ENCODE measurements at places on chromosomes 11 and 22. TPM values are rescaled to one million over a fixed set of nuclear protein-coding genes. Genes with fewer than 3 reads are reported as not detected.

GRCh38 chr22:19991645-19992451, 24.8 kb downstream of the ARVCF start:
- H3K36me3 ChIP-seq, result no peaks in the 10 kb centered on the region
- peaks cover 53% of the 10 kb centered on the region for H3K4me1 ChIP-seq
- DNase-seq, result no peak
- H3K27me3 ChIP-seq, result no peaks in the 10 kb centered on the region
- H3K4me3 ChIP-seq, result no peak overlapping the region
- H3K27ac ChIP-seq, result peak overlapping the region; percentile 24

- H3K4me1 ChIP-seq, result no peaks in the 10 kb centered on the region
- no peak overlapping the region for H3K27ac ChIP-seq
- H3K4me3 ChIP-seq, result no peak overlapping the region
- H3K36me3 ChIP-seq, result no peaks in the 10 kb centered on the region
Observed at GRCh38 chr11:61142424-61142823, 18.8 kb downstream of the VPS37C start.

GRCh38 chr11:11958403-11959231, 49.8 kb downstream of the DKK3 start:
- H3K27me3 ChIP-seq, result no peaks in the 10 kb centered on the region
- no peak overlapping the region for H3K27ac ChIP-seq
- no peak for DNase-seq

GRCh38 chr11:111530091-111530490, 10.4 kb upstream of the LAYN start:
- no peaks in the 10 kb centered on the region for H3K4me1 ChIP-seq
- no peak overlapping the region for H3K27ac ChIP-seq
- no peak for DNase-seq
- H3K36me3 ChIP-seq, result no peaks in the 10 kb centered on the region
- no peaks in the 10 kb centered on the region for H3K27me3 ChIP-seq

- no peak overlapping the region for H3K4me3 ChIP-seq
- H3K27ac ChIP-seq, result no peak overlapping the region
- no peaks in the 10 kb centered on the region for H3K27me3 ChIP-seq
- H3K36me3 ChIP-seq, result no peaks in the 10 kb centered on the region
- no peak for DNase-seq
Observed at GRCh38 chr22:39356464-39356863, 6.7 kb downstream of the SYNGR1 start.

Gene IZUMO1R
- not detected for total RNA-seq

DNA sequence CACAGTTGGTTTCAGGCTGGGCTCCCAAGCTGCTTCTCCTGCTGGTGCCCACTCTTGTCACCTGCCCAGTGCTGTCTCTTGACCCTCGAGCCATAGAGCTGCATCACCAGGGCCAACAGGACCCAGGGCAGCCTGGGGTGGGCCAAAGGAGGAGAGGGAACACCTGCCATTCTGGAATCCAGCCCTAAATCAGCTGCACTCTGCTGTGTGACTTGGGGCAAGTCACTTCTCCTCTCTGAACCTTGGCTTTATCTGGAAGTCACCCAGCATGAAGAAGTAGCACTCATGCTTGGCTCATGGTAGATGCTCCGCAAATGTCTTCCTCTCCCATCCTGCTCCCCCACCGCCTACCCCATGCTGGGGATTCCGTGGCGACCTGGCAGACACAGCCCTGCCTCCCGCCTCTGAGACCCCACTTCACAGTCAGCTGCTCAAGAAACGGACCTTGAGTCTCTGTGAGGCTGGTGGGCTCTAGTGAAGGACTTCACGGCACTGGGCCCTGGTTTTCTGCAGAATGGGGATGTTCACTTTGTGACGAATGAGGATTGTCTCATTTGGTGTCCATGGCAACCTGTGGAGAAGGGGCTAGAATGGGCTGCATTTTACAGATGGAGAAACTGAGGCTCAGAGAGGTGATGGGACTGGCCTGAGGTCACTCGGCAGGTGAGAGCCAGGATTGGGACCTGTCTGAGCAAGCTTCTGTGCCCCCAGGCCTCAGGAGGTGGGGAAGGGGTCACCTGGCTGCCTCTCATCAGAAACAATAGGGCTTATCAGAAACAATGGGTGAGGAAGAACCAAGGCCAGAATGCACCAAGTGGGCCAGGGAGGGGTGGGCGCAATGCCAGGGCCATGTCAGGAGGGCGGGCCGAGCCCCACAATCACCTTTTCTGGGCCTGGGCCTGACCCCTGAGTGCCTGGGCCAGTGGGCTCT, 12.4 kb downstream of the EMID1 start:
- no peak for DNase-seq
- H3K27ac ChIP-seq, result no peak overlapping the region
- no peaks in the 10 kb centered on the region for H3K36me3 ChIP-seq
- no peaks in the 10 kb centered on the region for H3K4me1 ChIP-seq

- H3K36me3 ChIP-seq, result no peaks in the 10 kb centered on the region
- no peaks in the 10 kb centered on the region for H3K27me3 ChIP-seq
- peak; percentile 72 for DNase-seq
- H3K27ac ChIP-seq, result peak overlapping the region; percentile 89
- peak overlapping the region; percentile 77 for H3K4me3 ChIP-seq
- H3K4me1 ChIP-seq, result peaks cover 67% of the 10 kb centered on the region
Observed at GRCh38 chr11:67371189-67371910, 2.0 kb downstream of the CLCF1 start.

- no peak for DNase-seq
- no peak overlapping the region for H3K27ac ChIP-seq
- no peaks in the 10 kb centered on the region for H3K4me1 ChIP-seq
- H3K4me3 ChIP-seq, result no peak overlapping the region
- H3K27me3 ChIP-seq, result no peaks in the 10 kb centered on the region
Observed at GRCh38 chr11:83471831-83472727, 185.9 kb upstream of the CCDC90B start.

Gene GSTT2
- not detected for total RNA-seq

- no peak within 1 kb of the TSS for H3K27ac ChIP-seq
- DNase-seq, result no peak
- no peaks in the 10 kb centered on the region for H3K27me3 ChIP-seq
- H3K4me1 ChIP-seq, result peaks cover 17% of the 10 kb centered on the region
- peak within 1 kb of the TSS; percentile 58 for H3K4me3 ChIP-seq
Observed at GRCh38 chr11:61752117-61752924, at the start of gene MYRF. Gene MYRF, plus strand, starts transcription at chr11:61752636. Its CDS starts 109 bp downstream, at chr11:61752745.

DNA sequence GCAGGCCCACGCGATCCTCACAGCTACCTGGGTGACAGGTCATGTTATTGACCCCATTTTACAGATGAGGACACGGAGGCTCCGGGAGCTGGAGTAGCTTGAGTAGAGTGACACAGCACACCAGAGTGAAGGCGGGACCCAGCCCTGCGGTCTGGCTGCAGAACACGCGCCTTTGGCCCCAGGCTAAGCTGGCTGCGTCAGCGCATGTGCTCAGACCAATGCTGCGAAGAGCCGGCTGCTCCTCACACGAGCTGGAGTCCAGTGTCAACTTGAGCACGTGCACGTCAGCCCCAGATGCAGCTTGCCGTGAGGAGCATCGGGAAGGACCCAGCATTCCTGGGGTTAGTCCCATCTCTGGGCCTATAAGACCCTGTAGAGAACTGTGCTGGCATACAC, 49.9 kb downstream of the SCUBE1 start:
- no peaks in the 10 kb centered on the region for H3K27me3 ChIP-seq
- no peak overlapping the region for H3K27ac ChIP-seq
- DNase-seq, result no peak
- no peak overlapping the region for H3K4me3 ChIP-seq
- no peaks in the 10 kb centered on the region for H3K36me3 ChIP-seq
- peaks cover 22% of the 10 kb centered on the region for H3K4me1 ChIP-seq

Gene ALDH3B2
- not detected for total RNA-seq

Gene C11orf52
- 8.3 TPM for total RNA-seq

DNA sequence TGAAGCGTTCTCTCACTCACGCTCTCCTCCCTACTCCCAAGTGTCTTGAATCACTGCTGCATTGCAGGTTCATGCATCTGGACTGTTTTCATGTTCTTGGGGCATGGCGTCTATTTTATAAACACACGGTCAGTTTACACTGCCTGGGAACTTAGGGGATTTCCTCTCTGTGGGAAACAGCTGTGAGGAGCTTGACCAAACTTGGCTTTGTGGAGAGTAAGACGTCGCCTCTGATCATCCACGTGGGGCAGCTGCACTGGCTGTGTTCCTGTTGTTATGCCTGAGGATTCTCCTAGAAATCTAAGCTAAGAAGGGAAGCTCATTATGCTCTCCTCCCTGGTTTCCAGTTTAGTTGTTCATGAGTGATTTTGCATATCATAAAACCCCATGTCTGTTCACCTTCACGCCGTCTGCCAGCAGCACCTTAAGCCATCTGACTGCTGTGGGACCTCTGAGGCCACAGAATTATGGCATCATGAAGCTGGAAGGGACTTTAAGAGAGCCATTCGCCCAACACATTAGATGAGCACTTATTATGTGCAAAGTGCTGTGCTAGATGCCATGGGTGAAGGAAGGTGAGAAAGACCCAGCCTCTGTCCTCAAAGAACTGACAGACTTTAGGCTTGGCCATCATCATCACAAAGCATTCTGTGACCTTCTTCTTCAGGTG, 38.8 kb upstream of the POU2AF1 start:
- H3K4me1 ChIP-seq, result peaks cover 22% of the 10 kb centered on the region
- no peaks in the 10 kb centered on the region for H3K36me3 ChIP-seq
- no peak overlapping the region for H3K27ac ChIP-seq
- H3K4me3 ChIP-seq, result no peak overlapping the region

- no peak overlapping the region for H3K4me3 ChIP-seq
- no peaks in the 10 kb centered on the region for H3K27me3 ChIP-seq
- DNase-seq, result no peak
- H3K36me3 ChIP-seq, result no peaks in the 10 kb centered on the region
- H3K27ac ChIP-seq, result no peak overlapping the region
- no peaks in the 10 kb centered on the region for H3K4me1 ChIP-seq
Observed at GRCh38 chr11:69834251-69834650, 15.0 kb upstream of the FGF3 start.

DNA sequence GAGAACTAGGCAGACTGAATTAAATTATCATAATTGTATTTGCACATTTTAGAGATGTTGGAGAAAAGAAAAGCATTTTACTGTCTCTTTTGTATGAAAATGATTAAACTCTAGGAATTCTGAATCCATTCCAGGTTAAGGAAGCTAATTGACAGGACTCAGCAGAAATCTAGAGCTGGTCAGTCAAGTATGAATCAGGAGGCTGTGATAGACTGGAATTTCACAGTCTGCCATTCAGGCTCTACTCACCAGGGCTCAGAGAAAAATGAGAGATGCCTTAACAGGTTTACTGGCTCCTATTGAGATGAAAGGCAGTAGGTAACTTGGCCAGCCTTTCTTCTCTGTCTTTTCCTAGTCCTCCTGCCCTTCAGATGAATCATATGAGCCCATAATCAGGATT, 693.9 kb upstream of the CHORDC1 start:
- H3K36me3 ChIP-seq, result no peaks in the 10 kb centered on the region
- H3K4me1 ChIP-seq, result no peaks in the 10 kb centered on the region
- no peak for DNase-seq
- no peaks in the 10 kb centered on the region for H3K27me3 ChIP-seq
- no peak overlapping the region for H3K4me3 ChIP-seq

Gene MYBPC3
- total RNA-seq, result 1,210 TPM

DNA sequence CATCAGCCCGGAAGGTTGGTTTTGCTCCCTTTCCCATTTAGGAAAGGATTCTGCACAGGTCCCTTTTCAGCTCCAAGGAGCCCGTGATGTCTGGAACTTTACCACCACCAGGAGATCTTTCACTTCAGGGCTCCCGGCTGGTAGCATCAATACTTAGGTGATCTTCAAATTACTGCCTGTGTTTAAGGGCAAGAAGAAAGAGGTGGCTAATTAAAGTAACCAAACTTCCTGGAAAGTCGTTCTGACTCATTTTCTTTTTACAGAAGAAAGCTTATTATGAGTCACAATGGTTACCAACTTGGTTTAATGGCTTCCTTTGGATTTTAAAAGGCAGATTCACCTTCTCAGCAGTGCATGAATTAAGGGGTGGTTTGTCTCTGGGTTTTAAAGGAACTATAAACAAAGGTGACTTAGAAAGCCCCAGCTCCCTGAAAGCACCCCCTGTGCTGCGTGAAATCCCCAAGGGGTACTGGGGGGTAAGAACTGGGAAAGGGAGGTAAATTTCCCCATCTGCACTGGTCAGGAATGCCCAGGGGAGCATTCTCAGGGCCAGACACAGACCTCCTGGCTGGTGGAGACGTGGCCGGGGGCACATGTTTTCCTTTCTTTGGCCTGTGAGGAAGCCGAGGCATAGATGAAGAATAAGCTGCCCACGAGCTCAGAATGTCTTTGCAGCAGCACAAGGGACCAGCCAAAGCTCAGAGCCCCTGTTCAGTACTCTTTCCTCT, 8.8 kb downstream of the POU2F3 start:
- H3K27ac ChIP-seq, result no peak overlapping the region
- H3K36me3 ChIP-seq, result no peaks in the 10 kb centered on the region
- no peak overlapping the region for H3K4me3 ChIP-seq
- no peaks in the 10 kb centered on the region for H3K4me1 ChIP-seq
- no peak for DNase-seq

DNA sequence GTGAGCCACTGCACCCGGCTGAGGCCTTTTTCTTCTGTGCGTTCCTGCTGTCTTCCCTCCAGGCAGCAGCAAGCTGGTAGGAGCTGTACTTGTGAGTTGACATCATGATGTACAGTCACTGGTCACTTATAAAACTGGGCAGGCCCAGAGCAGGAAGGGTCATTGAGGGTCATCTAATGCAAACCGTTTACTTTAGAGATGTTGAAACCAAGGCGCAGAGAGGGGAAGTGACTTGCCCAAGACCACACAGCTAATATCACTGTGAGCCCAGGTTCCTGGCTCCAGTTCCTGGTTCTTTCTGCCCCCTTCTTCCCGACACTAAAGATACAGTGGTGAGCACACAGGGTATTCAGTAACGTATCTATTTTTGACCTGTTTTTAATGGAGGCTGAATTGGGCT, 27.3 kb downstream of the PTPRJ start:
- H3K27me3 ChIP-seq, result no peaks in the 10 kb centered on the region
- H3K27ac ChIP-seq, result no peak overlapping the region
- H3K4me3 ChIP-seq, result no peak overlapping the region
- H3K36me3 ChIP-seq, result no peaks in the 10 kb centered on the region
- no peaks in the 10 kb centered on the region for H3K4me1 ChIP-seq

GRCh38 chr11:111410951-111411350, 31.9 kb upstream of the POU2AF1 start:
- H3K4me3 ChIP-seq, result no peak overlapping the region
- no peak overlapping the region for H3K27ac ChIP-seq
- DNase-seq, result no peak
- no peaks in the 10 kb centered on the region for H3K36me3 ChIP-seq
- no peaks in the 10 kb centered on the region for H3K4me1 ChIP-seq
- no peaks in the 10 kb centered on the region for H3K27me3 ChIP-seq

GRCh38 chr11:67023957-67024353, 1.0 kb downstream of the SYT12 start:
- no peak overlapping the region for H3K27ac ChIP-seq
- no peaks in the 10 kb centered on the region for H3K36me3 ChIP-seq
- H3K4me3 ChIP-seq, result no peak overlapping the region
- H3K4me1 ChIP-seq, result no peaks in the 10 kb centered on the region

Data from right atrium auricular region (tissue), 2 donors.